ENCODE measurements at places on chromosomes 2 and 18.

- H3K4me1 ChIP-seq = peaks cover 26% of the 10 kb centered on the region
- H3K27ac ChIP-seq = peak overlapping the region; percentile 27
- H3K36me3 ChIP-seq = peaks cover 10% of the 10 kb centered on the region
Measured at GRCh38 chr18:70337139-70337972, 48.5 kb downstream of the SOCS6 start.

DNA sequence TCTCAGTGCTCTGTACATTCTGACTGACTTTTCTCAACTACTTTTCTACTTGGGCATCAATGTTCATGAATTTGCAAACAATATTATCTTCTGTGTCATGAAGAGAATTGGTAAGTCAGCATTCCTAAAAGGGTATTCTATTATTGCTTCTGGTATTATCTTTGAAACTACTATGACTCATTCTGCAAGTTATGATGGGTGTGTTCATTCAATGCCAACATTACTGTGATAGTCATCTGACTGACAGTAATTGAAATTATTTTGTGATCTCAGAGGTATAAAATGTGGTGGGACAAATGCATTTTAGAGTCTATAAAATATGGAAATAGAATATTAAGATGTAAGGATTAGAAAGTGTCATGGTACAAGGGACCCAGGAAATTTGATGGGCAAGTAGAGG lies 736.0 kb upstream of the CELF4 start:
- DNase-seq = no peak
- H3K27me3 ChIP-seq = no peaks in the 10 kb centered on the region
- H3K27ac ChIP-seq = no peak overlapping the region
- no peaks in the 10 kb centered on the region for H3K36me3 ChIP-seq
- no peaks in the 10 kb centered on the region for H3K4me1 ChIP-seq

DNA sequence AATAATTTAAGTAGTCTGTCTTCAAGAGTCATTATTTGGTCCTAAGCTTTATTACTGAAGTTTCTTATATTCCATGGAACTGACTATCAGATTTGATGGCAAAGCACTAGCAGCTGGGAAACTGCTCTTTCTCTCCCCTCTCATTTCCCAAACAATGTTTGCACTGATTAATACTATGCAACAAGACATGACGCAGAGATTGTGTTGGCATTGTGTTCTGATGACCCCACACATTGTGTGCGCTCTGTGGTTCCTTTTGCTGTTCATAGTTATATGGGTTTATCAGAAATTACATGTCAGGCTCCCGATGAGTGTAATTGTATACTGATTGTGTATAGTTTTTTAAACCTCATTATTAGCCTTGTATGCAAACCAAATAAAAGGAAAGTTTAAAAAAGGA lies 331.6 kb upstream of the FANCL start:
- H3K27ac ChIP-seq = no peak overlapping the region
- peaks cover 3% of the 10 kb centered on the region for H3K4me1 ChIP-seq
- H3K4me3 ChIP-seq = no peak overlapping the region
- no peaks in the 10 kb centered on the region for H3K36me3 ChIP-seq

DNA sequence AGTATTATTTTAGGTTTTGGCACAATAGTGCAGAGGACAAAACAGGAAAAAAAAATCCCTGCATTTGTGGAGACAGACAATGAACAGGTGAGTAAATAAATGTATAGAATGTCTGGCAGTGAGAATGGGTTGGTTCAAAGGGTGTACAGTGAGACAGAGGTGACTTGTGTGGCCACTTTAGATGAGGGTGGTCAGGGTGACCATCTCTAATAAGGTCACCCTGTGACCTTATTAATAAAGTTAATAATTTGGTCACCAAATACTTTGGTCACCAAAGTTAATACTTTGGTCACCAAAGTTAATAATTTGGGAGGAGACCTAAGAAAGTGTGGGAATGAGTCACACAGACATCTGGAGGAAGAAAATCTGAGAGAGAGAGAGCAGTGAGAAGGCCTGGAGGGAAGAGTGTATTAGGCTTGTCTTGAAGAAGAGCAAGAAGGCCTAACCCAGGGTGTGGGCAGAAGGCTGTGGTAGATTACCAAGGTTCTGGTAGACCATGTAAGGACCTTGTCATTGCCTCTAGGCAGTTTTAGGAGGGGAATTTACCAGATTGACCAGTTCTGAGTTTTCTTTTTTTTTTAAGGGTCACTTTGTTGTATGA lies 1368.4 kb upstream of the CELF4 start:
- H3K27me3 ChIP-seq = no peaks in the 10 kb centered on the region
- no peak overlapping the region for H3K27ac ChIP-seq
- H3K4me1 ChIP-seq = no peaks in the 10 kb centered on the region
- H3K36me3 ChIP-seq = no peaks in the 10 kb centered on the region
- no peak overlapping the region for H3K4me3 ChIP-seq

GRCh38 chr2:45177870-45178269 lies 168.6 kb upstream of the SIX2 start:
- no peak overlapping the region for H3K4me3 ChIP-seq

GRCh38 chr18:39843546-39843945 lies 2111.5 kb upstream of the PIK3C3 start:
- DNase-seq = no peak
- H3K4me3 ChIP-seq = no peak overlapping the region
- H3K27ac ChIP-seq = no peak overlapping the region
- H3K27me3 ChIP-seq = no peaks in the 10 kb centered on the region

DNA sequence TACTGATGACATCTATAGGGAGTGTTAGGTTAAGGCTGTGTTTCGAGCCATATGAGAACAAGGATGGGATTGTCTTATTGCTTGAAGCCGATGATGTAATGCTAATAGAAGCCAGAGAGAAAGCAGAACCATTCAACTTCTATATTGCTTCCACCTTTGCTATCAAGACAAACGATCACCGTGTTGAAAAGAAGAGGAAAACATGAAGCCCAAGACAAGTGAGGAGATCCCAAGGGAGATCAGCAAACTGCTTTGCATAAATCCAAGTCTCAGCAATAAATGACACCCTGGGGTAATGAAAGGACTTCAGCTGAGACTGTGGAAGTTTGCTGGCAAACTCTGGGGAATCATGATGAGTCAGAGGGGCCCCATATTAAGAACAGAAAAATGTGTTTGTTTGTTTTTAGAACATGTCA lies 206.2 kb downstream of the NCKAP5 start:
- peak; percentile 68 for DNase-seq
- peak overlapping the region; percentile 36 for H3K4me3 ChIP-seq
- H3K4me1 ChIP-seq = peaks cover 10% of the 10 kb centered on the region
- H3K27ac ChIP-seq = peak overlapping the region; percentile 48
- no peaks in the 10 kb centered on the region for H3K36me3 ChIP-seq

- H3K36me3 ChIP-seq = no peaks in the 10 kb centered on the region
- no peak overlapping the region for H3K4me3 ChIP-seq
- H3K4me1 ChIP-seq = no peaks in the 10 kb centered on the region
- H3K27ac ChIP-seq = no peak overlapping the region
Measured at GRCh38 chr18:23887035-23887434, 127.5 kb upstream of the TTC39C start.

DNA sequence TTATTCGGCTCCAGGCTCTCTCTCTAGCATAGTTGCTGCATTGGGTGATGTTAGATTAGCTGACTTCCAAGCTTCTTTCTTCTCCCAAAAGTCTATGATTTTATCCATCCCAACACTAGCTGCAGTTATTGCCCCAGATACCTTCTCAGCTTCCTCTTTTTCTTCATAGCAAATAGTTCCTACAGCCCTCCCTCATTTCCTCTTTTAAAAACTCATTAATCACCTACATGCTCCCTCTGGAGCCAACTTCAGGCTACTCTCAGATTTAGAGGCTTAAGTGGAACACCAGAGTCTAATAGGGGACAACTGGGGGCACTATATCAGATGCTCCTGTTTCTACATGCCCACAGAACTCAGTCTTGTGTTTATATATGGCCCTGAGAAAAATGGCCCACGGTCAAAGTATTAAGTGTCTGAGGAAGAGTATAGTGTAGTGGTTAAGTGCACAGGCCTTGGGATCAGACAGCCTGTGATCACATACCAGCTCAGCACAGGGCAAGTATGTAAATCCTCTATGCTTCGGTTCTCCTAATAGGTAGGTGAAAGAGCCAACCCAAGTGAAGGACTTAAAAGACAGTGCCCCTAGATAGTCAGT lies 241.9 kb upstream of the SLC14A2 start:
- H3K27ac ChIP-seq = no peak overlapping the region
- no peaks in the 10 kb centered on the region for H3K27me3 ChIP-seq
- H3K4me3 ChIP-seq = no peak overlapping the region
- H3K4me1 ChIP-seq = peaks cover 5% of the 10 kb centered on the region
- DNase-seq = no peak
- H3K36me3 ChIP-seq = no peaks in the 10 kb centered on the region

DNA sequence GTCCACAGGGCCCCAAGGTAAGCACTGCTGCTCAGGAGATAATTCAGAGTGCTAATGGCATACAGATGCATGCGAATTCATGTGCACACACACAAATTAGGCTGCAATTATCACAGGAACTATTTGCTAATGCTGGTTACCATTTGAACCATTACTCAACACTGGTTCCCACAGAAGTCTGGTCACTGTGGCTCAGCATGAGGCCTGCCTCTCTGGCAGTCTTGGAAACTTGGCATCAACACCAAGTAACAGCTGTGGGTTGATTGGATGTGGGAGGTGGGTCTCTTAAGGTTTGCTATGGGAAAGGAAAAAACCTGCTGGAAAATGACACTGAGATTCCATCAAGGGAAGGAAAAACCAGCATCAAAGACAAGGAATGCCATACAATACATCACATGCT lies 105.0 kb downstream of the CELF4 start:
- H3K27ac ChIP-seq = no peak overlapping the region
- H3K4me1 ChIP-seq = no peaks in the 10 kb centered on the region
- H3K36me3 ChIP-seq = no peaks in the 10 kb centered on the region
- H3K27me3 ChIP-seq = no peaks in the 10 kb centered on the region

DNA sequence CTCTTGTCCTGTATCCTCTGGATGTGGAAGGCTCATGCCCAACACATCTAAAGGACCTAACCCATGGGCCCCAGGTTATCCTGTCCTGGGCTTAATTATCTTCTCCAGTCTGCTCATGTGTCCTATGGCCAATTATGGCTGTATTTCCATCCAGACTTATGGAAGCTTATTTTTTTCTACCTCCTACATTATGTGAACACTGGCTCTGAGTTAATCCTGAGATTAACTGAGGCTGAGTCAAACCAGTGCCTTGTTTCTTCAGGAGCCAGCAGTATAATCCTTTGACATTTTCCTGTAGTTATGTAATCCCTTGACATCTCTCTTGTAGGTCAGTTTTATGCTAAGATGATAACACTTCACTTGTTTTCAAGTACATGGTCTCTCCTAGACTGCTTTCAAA lies 213.6 kb downstream of the PMAIP1 start:
- no peak overlapping the region for H3K27ac ChIP-seq
- no peak for DNase-seq
- no peaks in the 10 kb centered on the region for H3K4me1 ChIP-seq

DNA sequence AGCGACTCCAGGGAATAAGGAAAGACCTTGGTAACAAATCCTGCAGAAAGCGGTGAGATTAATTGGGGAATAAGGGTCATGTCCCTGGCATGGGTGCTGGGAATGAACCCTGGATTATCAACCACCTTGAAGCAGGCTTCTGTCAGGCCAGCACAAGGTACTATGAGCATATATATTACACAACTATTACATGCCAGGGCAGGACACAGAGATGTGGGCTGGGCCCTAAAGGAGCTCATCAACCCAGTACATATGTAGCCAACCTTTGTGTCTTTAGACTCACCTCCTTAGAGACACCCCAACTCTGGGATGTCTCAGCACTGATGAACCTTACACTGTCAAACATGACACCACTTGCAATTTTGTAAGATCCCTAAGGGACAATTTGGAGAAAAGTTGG lies 3.4 kb downstream of the SFXN5 start:
- peaks cover 3% of the 10 kb centered on the region for H3K36me3 ChIP-seq
- no peak overlapping the region for H3K4me3 ChIP-seq
- no peak overlapping the region for H3K27ac ChIP-seq
- peaks cover 39% of the 10 kb centered on the region for H3K4me1 ChIP-seq
- DNase-seq = no peak

- no peaks in the 10 kb centered on the region for H3K27me3 ChIP-seq
- H3K4me1 ChIP-seq = peaks cover 11% of the 10 kb centered on the region
- DNase-seq = peak; percentile 61
Measured at GRCh38 chr2:29322011-29322410, 206.8 kb downstream of the CLIP4 start.

DNA sequence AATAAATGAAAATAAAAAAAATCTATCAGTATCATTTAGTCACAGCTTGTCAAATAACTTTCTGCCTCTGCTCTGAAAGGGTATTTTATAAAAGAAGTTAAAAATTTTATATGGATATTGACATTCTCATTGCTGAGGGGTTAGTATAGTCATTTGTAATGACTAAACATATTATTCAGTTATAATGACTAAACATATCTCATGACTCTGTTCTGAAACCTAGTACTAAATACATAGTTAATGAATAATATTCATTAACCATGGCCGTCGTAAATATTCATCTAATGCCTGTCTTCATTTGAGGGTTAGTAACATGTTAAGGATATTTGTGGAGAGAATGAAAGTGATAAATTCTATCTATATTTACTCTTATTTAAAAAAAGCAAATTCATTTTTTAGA lies 69.1 kb upstream of the MAP4K3 start:
- H3K27ac ChIP-seq = no peak overlapping the region
- H3K27me3 ChIP-seq = no peaks in the 10 kb centered on the region
- H3K36me3 ChIP-seq = no peaks in the 10 kb centered on the region
- no peak overlapping the region for H3K4me3 ChIP-seq

DNA sequence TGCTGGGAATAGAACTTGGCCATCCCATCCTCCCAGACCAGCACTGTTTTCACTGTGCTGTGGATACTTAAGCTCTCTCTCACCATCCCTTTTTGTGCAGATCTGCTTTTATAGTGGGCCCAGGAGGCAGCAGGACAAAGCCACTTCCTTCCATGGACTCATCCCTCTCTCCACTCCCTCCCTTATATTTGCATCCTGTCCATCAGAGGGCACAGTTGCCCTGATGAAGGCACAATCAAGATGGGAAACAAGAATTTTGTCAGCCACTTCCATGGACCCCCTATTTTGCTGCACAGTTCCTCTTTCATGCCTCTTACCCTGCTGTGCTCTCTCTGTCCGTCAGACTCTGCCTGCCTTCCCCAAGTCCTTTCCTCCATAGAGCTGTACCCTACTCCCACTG lies 338.7 kb downstream of the HRH4 start:
- no peak for DNase-seq
- H3K4me1 ChIP-seq = no peaks in the 10 kb centered on the region
- no peaks in the 10 kb centered on the region for H3K36me3 ChIP-seq
- no peaks in the 10 kb centered on the region for H3K27me3 ChIP-seq
- no peak overlapping the region for H3K4me3 ChIP-seq
- H3K27ac ChIP-seq = no peak overlapping the region

GRCh38 chr18:42045346-42045745 lies 90.3 kb downstream of the PIK3C3 start:
- H3K36me3 ChIP-seq = peaks cover 17% of the 10 kb centered on the region
- H3K27me3 ChIP-seq = no peaks in the 10 kb centered on the region
- peaks cover 15% of the 10 kb centered on the region for H3K4me1 ChIP-seq
